ENCODE measurements at places on chromosomes 12 and 14.

DNA sequence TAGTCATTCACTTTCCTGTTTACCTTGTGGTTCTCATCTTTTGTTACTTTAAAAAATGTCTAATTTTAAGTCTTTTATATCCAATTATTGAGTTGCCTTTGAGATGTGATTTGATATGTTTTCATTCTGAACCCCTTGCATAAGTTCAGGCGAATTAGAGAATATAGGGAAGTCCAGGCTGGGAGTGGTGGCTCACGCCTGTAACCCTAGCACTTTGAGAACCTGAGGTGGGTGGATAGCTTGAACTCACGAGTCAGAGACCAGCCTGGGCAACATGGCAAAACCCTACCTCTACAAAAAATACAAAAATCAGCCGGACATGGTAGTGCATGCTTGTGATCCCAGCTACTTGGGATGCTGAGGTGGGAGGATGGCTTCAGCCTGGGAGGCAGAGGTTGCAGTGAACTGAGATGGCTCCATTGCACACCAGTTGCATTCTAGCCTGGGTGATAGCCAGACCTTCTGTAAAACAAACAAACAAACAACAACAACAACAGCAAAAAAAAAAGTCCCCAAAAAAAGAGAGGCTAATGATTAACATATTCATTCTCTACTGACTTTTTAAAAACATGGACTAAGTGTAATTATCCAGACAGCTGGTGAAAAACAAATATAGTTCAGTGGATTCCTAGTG lies 451.1 kb upstream of the RGS6 start:
- DNase-seq = no peak

DNA sequence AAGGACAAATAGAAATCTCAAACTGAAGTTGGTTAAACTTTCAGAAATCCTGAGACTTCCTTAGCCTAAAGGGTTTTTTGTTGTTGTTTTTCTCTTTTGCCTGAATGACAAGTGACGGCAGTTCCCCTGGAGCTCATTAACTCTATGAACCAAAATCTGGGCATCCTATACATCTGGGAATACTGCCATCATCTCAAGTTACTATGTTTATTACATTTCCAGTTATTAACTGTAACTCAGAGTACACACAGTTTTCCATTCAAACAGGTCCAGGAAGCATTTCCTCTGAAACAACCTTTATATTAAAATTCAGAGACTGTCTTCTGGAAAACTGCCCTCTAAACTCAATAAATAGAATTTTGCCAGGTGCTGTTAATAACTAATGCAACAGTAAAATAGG lies 55.6 kb upstream of the CDKL1 start:
- DNase-seq = no peak

- no peak for DNase-seq
Measured at GRCh38 chr12:63787306-63787705, 7.6 kb downstream of the RXYLT1 start.

DNA sequence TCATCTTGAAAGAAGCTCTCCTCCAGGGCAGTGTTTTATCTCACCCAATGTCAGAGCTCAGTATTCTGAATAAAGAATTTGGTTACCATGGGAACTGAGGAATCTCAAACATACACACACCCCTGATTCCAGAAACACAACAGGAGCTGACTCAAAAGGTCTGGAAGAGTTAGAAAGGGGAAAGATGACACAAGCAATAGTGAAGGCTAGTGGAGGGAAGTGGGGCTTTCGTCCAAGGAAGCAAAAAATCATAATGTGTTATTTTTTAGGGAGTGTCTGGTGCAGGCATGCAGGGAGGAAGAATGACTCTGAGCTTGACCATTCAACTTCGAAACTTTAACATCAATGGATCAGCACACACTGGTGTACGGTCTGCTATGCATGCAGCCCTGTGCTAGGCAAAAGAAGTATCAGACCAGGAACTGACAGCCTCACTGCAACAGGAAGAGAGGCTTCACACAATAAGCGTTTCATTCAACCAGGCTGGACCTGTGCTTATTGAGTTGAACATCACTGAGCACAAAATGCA lies 20.3 kb downstream of the HEBP1 start:
- DNase-seq = no peak

DNA sequence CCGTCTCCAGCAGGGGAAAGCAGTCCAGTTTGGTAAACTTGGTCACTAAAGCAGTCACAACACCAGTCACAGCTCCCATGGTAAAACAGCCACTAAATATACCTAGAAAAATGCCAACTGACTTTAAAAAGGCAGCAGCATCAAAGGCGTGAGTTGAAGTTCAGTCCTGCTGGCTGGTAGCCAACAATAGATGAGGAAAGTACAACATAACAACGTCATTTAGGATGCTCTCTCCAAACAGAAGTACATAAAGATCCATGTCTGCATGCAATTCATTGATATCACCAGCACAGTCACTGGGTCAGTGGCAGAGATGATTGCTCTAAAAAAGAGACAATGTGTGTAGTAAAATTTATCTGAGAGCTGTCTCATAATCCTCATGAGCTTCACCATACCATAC lies 59.3 kb upstream of the TMPO start:
- DNase-seq = no peak

DNA sequence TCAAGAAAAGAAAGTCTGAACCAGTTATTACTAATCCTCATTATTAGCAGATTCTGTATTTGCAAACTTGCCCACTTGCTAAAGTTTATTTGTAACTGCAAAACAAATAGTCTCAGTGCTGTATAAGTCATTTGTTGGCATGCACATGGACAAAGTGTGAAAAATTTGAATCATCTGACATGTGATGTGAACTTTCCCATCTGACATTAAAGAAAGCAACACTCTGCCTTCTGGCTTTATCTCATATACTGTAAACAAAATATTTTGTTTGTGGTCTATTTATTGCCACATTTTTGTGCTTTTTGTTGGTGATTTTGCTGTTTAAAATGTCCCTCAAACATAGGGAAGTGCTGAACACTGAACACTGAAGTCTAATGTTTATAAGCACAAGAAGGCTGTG lies 513.8 kb downstream of the RPL10L start:
- no peak for DNase-seq

- no peak for DNase-seq
Measured at GRCh38 chr14:100159094-100159864, at the start of gene DEGS2. Gene DEGS2 (minus strand): TSS chr14:100159645. CDS start chr14:100159587, 58 bp downstream.

DNA sequence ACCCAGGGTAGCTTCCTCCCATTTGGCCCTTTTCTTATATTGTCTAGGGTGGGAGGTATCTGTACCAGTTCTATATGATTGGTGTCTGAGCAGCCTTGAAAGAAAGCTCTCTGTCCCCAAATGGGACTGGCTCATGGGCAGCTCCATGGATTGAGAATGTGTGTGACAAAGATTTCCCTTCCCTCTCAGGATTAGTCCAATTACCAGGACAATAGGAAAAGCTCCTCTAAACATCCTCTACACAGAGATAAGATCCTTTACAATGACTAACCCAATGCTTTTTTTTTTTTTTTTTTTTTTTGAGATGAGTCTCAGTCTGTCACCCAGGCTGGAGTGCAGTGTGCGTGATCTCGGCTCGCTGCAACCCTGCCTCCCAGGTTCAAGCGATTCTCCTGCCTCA lies 112.1 kb downstream of the SLC35F4 start:
- no peak for DNase-seq

DNA sequence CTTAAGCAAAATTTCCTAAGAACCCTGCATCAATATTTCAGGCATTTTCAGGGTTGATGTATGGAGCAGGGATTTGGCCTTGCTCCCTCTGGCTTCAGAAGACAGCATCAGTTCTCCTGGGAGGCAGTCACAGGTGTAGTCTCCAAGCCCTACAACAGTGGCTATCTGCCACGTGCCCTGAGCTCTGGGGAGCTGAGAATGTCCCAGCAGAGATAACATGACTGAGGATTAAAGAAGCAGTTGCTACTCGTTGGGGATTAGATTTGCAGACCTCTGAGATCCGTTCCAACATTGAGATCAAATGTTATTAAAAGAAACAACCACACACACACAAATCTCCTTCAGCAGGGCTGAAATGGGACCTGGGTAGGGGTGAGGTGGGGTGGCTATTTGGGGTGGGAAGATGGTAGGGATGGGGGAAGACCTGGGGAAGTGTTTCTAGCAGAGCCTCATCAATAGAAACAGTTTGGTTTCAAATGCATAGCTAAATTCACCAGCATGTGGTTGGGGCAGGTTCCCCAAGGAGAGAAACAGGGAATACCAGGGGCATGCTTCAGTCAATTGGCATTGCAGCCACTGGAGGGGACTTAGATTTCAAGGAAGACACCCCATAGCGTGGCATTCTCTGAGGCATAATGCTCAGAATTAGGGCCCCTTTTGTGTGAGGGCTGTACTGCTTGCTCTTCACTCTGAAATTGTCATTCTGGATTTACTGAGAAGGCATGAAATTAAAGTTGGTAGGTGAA lies 15.2 kb upstream of the FAM234B start:
- no peak for DNase-seq

DNA sequence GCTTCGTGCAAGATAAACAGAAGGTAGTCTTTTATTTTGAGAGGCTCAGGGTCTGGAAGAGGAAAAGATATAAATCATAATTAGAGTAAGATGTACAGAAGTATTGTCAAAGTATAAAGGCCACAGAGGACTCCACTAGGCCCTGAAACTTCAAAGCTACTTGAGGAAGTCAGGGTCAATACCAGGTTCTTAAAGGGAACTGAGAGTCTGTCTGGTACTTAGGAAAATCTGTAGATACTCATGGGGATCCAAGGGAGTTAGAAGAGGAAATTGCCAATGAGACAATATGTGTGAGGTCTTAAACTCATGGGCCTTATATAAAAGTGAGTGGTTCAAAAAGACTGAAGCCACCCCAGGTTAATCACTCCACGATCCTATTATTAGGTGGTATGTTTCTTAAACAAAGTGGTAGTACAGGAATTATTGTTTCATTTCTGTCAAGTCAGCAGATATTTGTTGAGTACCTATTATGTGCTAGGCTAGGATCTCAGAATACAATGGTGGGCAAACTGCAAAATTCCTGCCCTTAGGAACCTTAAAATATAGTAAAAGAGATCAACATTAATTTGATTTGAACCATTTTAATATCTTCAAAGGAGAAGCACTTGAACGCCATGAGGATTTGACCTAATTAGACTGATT lies 314.6 kb downstream of the ADAMTS20 start:
- DNase-seq = no peak

DNA sequence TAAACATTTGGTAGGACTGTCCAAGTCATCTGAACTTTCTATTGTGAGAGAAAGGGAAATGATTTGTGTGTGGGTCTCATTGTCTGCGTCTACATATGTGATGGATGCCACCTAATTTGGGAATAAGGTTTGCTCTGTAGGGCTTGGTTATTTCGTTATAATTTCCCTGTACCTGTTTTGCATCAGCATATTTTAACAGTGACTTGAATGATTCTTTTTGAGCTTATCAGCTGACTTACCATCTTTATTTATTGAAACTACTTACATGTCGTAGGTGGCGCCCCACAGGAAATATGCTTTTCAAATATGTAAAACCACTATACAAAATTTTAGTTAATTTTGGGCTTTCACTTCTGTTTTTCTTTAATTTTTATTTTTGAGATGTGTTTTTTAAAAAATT lies 56.5 kb upstream of the BCAT1 start:
- DNase-seq = no peak

- DNase-seq = no peak
Measured at GRCh38 chr14:96756745-96757144, 40.4 kb upstream of the VRK1 start.

DNA sequence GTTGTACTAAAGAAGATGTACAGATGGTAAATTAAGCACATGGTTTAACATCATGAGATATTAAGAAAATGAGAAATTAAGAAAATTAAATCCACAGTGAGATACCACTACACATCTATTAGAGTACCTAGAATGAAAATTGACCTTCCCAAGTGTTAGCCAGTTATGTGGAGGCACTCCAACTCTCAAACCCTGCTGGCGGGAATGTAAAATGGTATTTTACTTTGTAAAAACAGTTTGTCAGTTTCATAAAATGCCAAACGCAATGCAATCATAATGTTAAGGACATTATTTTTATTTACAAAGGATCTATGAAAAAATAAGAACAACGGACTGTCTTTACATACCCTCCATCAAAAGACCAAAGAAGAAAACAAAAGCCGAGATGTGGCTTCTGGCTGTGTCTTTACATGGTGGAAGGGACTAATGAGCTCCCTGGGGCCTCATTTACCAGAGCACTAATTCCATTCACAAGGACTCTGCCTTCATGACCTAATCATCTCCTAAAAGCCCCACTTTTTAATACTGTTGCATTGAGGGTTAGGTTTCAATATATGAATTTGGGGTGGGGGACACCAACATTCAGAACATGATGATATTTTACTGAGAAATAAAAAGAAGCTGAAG lies 1178.7 kb downstream of the AACS start:
- no peak for DNase-seq

- DNase-seq = no peak
Measured at GRCh38 chr12:101566318-101566717, 28.5 kb upstream of the MYBPC1 start.

GRCh38 chr12:48980953-48981756 lies 3.0 kb downstream of the WNT1 start:
- no peak for DNase-seq

DNA sequence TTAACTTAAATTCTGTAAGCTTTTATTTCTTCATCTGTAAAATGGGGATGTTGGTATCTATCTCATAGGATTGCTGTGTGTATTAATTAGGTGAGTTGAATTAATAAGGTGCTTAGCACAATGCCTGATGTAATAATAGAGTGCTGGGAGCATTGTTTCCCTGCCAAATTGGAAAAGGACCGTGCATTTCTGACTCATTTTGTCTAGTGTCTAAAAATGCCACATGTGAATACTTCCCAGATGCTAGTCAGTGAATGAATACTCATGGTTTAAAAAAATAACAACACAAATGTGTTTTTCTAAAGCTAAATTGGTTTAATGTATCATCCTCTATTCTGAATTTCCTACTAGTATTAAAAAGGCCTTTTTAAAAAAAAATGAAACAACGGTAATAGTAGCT lies 45.4 kb upstream of the NEDD1 start:
- no peak for DNase-seq

DNA sequence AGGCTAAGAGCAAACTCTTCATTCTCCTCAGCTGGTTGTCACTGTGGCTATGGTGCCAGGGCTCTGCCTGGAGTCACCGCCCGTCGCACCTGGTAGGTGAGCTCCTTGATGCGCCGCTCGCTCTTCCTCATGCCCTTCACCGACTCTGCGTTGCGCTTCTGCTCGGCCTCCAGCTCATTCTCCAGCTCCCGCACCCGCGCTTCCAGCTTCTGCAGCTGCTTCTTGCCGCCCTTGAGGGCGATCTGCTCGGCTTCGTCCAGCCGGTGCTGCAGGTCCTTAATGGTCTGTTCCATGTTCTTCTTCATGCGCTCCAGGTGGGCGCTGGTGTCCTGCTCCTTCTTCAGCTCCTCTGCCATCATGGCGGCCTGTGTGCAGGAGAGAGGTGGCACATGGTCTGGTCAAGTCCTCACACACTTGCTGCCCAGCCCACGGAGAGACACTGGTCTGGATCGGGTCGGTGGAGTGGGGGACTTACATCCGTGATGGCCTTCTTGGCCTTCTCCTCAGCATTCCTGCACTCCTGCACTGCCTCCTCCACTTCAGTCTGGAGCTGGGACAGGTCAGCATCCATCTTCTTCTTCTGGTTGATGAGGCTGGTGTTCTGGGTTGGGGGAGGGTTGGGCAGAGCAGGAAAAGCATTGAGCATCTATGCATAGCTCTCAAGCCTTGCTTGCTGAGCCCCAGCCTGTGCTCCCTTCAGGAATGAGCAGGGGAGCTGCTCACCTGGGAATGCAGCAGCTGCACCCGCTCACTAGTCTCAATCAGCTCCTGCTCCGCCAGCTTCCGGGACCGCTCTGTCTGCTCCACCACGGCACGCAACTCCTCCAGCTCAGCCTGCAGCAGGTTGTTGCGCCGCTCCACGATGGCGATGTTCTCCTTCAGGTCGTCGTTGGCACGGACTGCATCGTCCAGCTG lies 7.1 kb upstream of the MYH6 start:
- peak; percentile 21 for DNase-seq

Data from putamen (tissue), 1 donor.